DMS 273 treated with DMSO at 0.1 percent for 48 hours (cell line): ENCODE measurements at places on chromosomes 1 and 21.
A peak's percentile ranks its signal among the peaks of the same experiment; 100 is the strongest.

DNA sequence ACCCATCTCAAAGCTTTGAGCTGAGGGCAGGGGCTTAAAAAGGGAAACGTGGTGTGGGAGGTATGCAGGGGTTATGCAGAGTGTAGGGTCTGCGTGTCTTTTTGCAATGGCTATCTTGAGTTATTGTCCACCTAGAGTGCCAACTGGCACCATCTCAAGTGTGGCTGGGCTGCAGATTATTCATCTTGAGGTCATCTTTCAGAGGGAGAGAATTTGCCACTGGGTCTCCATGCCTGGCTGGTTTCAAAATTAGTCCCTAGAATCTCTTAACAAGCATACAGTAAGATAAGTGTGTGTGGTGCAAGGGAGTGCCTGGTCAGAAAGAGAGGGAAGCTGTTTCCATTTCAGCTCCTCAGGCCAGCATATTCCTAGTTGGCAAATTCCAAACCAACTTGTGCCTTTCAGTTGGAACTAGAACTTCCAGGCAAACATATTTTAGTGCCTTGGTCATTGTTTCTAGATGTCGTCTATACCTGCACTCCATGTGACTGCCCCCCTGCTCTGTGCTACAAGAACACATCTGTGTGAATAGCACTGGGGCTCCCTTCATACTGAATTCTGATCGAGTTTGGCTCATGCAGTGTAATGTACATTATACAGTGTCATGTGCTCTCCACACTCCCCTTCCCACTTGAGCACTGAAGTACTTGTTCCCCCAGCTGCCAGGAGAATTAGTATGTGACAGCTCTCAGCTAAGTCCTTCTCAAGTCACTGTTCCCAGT, 5.0 kb upstream of the OR2T8 start:
- DNase-seq: no peak

- DNase-seq: no peak
Observed at GRCh38 chr21:35226328-35226727, 177.2 kb upstream of the RUNX1 start.

GRCh38 chr1:177809819-177810218, 160.0 kb downstream of the SEC16B start:
- no peak for DNase-seq

DNA sequence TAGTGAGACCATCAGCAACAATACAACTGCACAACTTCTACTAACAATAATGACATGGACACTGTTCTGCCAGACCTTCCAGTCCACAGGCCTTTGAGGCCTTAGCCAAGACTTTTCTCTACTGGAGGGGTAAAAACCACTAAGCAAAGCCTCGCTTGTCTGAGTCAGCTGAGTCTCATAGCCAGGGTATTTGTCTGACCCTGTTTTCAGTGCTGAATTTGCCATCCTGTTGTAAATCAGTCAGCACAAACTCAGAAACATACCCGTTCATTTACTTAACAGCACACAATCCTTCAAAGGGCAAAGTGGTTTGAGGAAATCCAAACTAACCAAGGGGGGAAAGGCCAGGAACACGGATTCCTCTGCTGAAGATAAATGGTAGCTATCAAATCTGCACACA, 537.8 kb downstream of the SMYD3 start:
- no peak for DNase-seq

GRCh38 chr1:54415991-54416390, 9.8 kb upstream of the SSBP3 start:
- no peak for DNase-seq

DNA sequence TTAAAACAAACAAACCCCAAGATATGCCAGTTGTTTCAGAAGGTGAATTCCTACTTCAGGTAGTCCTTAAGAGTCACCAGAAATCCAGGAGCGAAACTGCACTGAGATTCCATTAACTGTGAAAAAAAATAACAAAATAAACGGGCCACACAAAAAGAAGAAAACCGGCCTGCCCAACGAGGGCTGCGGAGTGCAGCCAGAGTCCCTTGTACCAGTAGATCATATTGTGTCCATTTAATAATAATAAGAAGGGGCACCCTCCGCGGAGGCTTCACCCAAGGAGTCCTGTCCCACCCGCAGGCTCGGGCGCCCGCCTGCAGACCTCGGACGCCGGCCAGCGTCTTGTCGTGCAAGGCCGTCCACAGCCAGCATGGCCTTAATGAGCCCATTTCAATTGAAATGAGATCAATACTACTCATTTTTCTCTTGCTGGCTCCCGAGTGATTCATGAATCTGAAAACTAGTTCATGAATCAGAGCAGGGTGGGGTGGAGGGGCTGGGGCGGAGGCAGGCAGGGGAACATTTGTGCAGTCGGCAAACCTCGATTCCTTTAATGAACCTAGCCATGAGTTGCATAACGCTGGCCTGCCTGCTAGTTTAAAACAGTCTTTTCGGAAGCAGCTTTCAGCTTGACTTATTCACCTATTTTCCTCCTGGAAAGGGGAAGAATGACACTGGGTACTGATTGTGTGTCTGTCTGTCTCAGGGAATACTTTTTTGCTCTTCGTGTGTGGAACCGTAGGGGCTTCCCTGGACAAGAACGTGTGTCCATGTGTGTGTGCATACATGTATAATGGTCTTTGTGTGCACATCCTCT, 113.1 kb upstream of the IRF2BP2 start:
- no peak for DNase-seq

DNA sequence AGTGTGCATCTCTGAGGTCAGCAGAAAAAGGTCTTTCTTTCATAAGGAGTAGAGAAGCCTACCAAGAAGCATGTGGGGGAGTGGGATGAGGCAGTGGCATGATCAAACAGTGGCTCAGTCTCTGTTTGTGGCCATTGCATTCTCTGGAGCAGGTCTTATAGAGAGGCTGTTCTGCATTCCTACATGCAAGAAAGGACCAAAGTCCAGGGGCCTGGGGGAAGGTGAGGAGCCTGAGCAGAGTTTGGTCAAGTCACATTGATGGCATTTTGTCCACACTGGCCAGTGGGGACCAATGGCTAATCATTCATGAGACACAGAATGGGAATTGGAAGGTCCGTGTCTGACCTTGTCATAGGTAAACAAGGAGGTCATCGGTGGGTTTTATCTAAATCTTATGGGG, 25.4 kb downstream of the MAP10 start:
- no peak for DNase-seq

- no peak for DNase-seq
Observed at GRCh38 chr1:43061757-43062156, 103.1 kb upstream of the SLC2A1 start.

GRCh38 chr1:18597160-18598042, 33.2 kb upstream of the PAX7 start:
- no peak for DNase-seq

GRCh38 chr1:186146974-186147373, 228.1 kb downstream of the TPR start:
- no peak for DNase-seq

- DNase-seq: no peak
Observed at GRCh38 chr1:75731881-75732280, 7.4 kb downstream of the ACADM start.

DNA sequence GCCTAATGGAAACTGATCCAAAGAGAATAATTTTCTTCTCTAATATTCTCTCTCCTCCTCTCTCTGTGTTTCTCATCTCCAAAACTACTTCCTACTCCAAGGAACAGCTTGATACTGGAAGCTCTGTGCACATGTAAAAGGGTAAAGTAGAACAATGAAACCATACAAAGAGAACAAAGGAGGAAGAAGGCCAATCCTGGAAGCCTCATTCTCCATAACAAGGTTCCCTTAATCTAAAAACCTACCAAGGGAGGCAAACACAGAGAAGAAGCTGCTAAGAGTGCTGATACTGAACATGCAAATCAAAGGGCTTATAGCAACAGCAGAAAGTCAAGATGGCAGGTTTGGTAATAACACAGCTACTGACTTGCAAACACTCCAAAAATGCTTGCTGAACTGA, 44.4 kb downstream of the SIPA1L2 start:
- no peak for DNase-seq

DNA sequence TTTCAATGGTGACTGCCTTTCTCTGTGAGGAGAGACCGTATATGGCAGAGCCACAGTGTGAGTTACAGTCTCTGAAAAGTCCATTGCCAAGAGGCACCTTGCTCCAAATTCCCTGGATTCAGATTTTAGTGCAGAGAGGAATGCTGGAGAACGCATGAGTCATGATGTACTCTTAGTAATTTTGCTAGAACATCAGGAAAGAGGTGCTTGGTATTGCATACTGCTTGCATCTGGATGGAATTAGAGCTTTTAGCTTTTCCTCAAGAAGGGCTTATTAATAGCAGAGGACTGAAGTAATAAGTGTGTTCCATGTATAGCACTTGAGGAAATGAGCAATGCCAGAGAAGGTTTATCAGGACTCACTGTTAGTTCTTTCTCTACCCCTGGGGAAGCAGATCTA, 40.5 kb upstream of the AKT3 start:
- DNase-seq: no peak

- no peak for DNase-seq
Observed at GRCh38 chr1:156657741-156658319, 15.9 kb downstream of the BCAN start.

- DNase-seq: no peak
Observed at GRCh38 chr1:3324704-3325535, 129.5 kb upstream of the ARHGEF16 start.

DNA sequence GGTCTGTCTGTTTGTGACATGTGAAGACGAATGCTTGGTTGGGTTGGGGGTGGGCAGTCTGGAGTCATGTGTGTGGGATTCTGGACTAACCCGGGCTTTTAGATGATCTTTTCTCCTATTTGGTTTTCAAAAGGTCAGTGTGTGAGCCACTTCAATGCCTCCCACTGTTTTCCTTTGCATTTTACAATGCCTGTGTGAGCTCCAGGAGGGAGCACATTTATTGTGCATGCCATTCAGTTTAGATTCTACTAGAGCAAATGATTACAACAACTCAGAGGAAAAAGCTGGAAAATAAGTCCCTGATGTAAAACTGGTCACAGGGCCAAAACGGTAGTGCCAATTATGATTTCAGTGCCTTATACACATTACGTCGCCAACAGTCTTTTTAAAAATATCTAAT, 90.9 kb downstream of the LYPLAL1 start:
- DNase-seq: no peak

- DNase-seq: no peak
Observed at GRCh38 chr21:17548262-17548661, 35.4 kb downstream of the CXADR start.

DNA sequence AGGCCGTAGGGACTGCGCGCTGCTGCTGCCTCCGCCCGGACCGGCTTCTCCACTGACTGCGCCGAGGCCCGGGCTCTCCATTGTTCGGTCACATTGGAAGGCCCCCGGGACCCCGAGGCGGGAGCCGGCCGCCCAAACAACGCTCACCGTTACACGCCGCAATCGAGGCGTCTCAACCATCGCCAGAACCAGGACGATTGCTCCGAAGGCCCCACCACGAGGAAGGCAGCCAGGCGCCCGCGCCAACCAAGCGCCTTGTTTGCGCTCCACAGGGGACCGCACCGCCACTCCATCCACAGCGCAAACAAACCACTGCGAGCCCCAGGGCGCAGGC, 595 bp downstream of the GLUL start:
- no peak for DNase-seq

DNA sequence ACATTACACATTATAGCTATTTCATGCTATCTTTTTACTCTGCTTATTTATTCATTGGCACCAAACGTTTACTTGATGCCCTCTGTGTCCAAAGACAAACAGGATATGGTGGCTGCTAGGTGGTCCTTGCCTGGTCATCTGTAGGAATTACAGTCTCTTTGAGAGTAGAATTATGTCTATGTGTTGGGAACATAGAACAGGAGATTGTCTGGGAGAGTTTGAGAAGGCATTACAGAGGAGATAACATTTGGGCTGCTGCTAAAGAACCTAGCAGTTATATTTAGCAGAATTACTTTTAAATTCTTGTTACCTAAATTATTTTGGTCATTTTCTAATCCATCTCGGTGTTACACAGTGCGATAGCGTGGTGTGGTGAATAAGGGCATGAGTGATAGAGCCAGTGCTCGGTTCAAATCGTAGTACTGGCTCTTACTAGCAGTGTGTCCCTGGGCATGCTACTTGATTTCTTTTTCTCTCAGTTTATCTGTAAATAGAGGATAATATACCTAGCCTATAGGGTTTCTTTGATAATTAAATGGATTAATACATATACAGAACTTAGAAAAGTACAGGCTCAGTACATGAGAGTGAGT, 20.5 kb downstream of the RRP15 start:
- no peak for DNase-seq

DNA sequence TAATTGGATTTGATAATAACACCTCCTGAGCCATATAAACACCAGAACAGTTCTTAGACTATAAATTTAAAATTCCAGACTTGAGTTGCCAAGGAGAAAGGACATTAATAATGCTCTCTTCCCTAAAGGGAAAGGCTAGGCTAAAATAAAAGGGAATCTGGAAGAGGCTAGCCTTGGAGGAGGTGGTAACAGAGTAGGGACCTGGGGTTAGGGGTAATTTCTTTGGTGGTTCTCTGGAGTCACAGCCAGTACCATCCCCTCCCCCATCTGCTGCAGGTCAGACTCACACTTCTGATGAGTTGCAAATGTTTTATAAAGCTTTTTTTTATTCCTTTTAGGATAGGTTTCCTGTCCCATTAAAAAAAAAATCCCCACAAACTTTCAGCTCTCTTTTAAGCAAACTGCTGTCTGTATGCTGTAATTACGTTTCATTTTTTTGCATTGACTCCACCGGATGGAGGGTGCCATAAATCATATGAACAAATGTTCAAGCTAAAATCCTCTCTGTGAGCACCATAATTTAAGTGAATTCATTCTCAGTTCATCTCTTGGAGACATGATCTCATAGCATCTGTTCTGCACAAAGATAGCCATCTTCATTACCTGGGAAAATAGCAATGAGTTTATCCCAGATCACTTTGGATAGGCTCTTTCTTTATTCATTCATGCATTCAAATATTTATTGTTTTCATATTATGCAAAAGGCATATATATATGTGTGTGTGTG, 379.6 kb downstream of the TTLL7 start:
- DNase-seq: no peak

DNA sequence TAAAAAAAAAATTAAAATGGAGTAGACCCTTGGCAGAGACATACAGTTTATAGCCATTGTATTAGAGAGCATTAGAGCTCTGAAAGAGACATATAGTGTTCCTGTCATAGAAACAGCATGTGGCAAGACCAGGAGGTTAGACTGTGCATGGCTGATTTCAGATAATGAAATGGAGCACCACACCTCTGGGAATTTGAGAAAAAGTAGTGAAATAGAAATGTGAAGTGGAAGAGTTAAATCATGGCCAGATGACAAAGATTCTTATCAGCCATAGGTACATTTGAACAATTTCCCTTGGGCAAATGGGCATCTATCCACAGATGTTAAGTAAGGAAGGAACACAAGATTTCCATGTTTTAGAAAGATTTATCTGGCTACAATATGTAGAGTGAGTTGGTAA, 1083.1 kb downstream of the PLA2G4A start:
- peak; percentile 82 for DNase-seq
